ENCODE measurements at places on chromosomes 16 and 17.

DNA sequence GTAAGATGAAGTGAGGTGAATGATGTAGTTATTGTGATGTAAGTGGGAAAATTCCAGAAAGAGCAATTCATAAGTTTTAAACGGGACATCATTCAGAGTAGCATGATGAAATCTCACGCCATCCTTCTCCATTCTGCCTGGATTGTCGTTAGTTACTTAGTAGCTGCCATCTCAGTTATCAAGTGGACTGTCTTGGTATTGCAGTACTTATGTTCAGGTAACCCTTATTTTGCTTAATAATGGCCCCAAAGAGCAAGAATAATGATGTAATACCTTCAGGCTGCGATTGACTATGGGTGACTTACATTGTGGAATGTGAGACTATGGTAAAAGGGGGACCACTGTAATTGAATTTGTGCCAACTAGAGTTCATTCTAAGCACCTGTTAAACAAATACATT, 234.1 kb upstream of the TOM1L1 start:
- no peak for DNase-seq

- DNase-seq = no peak
These were observed 65.6 kb downstream of the CRISPLD2 start for GRCh38 chr16:84885342-84885910.

DNA sequence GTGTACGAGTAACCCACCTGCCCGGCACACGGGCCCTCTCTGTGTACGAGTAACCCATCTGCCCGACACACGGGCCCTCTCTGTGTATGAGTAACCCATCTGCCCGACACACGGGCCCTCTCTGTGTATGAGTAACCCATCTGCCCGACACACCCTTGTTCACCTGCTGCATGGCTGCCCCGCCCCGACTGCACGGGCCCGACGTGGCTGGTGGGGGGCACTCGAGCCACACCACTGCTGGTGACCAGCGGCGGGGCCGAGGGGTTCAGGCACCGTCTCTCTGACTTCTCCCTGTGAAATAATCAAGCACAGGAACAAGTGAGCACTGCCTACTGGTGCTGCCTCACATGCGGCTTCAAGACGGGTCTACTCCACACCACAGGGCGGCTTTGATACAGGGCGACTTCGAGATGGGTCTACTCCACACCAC, 22.1 kb downstream of the MAP1LC3B start:
- no peak for DNase-seq

DNA sequence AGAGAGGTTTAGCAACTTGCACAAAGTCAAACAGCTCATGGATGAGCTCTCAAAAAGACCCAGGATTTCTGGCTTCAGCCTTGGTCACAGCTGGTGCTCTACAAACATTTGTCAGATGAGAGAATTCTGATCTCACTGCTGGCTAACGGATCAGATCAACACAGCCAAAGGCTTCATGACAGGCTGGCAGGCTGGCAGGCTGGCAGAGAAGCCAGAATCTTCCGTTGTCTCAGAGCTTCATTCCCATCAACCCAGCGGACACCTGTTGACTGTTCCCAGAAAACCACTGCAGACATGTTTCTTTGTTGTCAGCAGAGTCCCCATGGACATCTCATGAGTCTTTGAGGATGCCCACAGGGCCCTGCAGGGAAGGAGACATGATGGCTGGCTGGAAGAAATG, 303.8 kb upstream of the ASIC2 start:
- no peak for DNase-seq

DNA sequence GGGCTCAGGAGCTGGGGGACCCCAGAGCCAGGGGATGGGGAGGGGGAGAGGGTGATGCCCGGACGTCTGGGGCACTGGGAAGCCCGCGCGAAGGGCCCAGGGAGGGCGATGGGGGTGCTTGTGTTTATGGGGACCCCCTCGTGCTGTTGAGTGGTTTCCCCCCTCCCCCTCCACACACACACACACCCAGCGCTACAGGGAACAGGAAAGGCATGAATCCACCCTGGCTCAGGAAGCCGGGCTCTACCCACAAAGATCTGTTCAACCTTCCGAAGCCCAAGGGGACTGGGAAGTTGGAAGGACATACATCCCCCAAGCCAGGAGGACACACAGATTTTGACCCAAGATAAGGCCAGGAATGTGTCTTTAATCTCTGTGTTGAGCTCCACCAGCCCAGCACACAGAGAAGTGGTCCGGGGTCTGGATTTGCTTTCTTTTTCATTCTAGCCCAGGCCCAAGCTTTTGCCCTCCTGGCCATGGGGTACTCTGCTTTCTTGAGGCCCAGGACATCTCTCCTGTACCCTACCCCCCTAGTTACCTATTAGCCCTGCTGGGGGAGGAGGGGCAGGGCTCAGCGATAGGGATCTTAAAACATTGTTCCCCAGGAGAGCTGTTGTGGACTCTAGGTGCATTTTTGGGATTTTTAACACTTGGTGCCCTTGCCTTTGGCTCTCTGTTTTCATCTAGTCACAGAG, 1.2 kb downstream of the UBALD2 start:
- DNase-seq = no peak

GRCh38 chr17:41666237-41666641, 22.4 kb upstream of the EIF1 start:
- peak; percentile 92 for DNase-seq

- no peak for DNase-seq
These were observed at the start of gene ALOX12 for GRCh38 chr17:6995500-6996255. Gene ALOX12 (plus strand): TSS chr17:6996049. CDS start chr17:6996118, 69 bp downstream.

- DNase-seq = no peak
These were observed 4.7 kb downstream of the KLHDC4 start for GRCh38 chr16:87761060-87761459.

DNA sequence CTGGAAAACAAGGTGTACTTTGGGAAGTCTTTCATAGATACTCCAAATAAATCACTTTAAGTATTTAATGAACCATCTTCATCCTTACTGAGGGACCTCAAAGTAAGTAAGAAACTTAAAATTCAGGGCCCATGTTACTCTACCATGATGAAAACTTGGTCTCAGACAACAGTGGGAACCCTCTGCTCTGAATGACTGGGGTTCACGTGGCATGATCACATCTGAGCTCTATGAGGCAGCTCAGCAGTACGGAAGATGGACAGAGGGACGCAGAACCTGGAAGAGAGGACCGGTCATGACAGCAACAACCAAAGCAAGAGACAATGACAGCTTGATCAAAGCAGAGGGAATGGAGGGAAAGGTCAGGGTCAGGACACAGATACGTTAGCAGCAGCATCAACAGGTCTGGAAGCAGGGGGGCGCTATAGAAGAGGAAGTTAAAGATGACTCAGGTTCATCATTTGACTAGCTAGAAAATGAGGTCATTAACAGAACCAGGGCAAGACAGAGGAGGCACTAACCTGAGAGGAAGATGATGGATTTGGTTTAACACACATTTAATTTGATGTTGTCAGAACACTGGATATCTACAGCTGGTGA, 9.5 kb downstream of the XPO6 start:
- DNase-seq = no peak

- peak; percentile 55 for DNase-seq
These were observed 1.3 kb downstream of the RBBP6 start for GRCh38 chr16:24540602-24541210.

DNA sequence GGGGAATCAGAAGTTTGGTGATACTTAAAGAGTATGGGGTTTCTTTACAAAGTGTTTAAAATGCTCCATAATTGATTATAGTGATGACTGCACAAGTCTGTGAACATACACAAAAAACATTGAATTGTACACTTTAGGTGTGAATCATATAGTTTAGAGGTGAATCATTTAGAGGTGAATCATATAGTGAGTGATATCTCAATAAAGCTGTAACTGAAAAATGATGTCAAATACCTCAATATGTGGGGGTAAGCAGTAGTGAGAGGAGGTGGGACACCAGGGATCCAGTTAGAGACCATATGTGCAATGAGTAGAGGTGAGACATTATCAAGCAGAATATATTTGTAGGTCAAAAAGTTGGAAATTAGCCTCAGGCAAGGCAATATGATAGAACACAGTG, 264.5 kb downstream of the PMP22 start:
- no peak for DNase-seq

DNA sequence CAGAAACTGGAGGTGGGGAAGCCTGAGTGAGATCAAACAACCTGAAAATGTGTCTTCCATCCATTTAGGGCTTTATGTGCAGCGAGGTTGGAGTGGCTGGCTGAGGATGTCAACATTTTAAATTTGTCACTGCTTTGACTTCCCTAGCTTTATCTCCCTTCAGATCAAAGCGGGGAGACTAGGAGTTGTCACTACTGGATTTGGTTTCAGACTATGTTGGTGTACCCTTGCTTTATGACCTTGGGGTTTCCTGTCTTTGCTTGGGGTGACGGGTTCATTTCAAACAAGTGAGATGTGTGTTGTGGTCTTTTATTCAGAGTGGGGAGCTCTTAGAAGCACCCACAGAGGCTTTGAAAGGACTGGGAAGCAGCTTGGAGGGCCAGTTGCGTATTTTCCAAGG, 25.6 kb downstream of the MSI2 start:
- peak; percentile 27 for DNase-seq

DNA sequence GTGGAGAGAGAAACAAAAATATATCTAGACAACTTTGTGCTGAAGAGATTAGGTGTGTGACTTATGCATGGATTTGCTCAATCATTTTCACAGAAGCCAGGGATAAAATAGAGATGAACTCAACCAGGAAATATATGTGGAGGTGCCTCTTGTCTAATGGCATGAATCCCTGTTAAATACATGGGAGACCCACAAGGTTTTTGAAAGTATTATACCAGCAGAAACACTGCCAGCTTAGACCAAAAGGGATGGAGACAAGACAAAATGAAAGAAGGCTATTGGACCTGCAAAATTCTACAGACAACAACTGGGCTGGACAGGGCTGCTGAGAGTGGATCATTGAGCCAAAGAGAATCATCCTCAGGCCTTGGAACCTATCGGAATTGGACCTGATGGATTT, 51.0 kb downstream of the MMP15 start:
- no peak for DNase-seq

GRCh38 chr16:72371307-72372086, 199.5 kb upstream of the PMFBP1 start:
- no peak for DNase-seq

DNA sequence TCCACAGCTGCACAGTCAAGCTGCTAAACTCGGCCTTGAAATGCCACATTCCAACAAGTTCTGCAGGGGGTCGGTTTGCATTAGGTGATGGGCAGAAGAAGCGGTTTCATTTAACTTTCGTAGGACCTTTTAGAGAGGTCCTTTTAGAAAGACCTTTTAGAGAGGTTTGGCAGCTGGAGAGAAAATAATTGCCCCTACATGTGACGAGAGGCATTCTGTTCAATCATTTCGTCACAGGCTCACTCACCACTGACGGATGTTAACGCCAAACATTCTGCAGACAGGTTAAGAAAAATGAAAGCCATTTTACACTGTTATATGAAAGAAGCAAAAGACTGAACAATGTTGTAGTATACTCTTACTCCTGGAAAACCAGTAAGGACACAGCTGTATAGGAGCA, 76.5 kb upstream of the ZNF423 start:
- DNase-seq = no peak

DNA sequence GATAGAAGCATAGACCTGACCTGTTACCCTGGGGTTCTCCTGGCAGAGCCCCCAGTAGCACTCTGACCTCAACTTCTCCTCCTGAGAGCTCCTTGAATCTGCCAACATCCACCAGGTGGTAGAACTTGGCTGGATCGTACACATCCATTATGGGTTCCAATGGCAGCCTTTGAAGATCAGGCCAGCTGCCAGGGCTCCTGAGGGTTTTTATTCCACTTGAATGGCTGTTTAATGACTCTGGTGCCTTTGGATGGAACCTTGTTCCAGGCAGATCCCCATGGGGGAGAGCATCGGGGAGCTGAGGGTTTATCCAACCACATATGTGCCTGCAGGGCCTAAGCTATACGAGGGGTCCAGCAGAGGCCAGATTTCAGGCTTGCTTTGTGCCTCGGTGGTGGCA, 47.1 kb upstream of the CLEC19A start:
- DNase-seq = no peak

DNA sequence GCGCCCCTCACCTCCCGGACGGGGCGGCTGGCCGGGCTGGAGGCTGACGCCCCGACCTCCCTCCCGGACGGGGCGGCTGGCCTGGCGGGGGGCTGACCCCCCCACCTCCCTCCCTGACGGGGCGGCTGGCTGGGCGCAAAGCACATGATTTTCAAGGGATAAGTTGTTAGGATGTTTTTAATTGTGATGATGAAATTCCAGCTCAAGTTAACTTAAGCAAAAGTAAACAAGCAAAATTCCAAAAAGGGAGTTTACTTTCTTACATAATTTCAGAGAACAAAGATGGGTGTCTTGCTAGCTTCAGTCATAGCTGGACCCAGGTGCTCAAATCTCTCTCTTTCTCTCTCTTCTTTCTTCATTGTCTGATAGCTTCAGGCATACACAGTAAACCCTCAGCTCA, 33.6 kb upstream of the MED9 start:
- no peak for DNase-seq

Data from CD4-positive, alpha-beta T cell treated with Interferon alpha-2 for 1 hour (primary cell).